Fibroblast of skin of right quadriceps (primary cell): ENCODE measurements at places on chromosomes 1 and 21.
A peak's percentile ranks its signal among the peaks of the same experiment; 100 is the strongest.

DNA sequence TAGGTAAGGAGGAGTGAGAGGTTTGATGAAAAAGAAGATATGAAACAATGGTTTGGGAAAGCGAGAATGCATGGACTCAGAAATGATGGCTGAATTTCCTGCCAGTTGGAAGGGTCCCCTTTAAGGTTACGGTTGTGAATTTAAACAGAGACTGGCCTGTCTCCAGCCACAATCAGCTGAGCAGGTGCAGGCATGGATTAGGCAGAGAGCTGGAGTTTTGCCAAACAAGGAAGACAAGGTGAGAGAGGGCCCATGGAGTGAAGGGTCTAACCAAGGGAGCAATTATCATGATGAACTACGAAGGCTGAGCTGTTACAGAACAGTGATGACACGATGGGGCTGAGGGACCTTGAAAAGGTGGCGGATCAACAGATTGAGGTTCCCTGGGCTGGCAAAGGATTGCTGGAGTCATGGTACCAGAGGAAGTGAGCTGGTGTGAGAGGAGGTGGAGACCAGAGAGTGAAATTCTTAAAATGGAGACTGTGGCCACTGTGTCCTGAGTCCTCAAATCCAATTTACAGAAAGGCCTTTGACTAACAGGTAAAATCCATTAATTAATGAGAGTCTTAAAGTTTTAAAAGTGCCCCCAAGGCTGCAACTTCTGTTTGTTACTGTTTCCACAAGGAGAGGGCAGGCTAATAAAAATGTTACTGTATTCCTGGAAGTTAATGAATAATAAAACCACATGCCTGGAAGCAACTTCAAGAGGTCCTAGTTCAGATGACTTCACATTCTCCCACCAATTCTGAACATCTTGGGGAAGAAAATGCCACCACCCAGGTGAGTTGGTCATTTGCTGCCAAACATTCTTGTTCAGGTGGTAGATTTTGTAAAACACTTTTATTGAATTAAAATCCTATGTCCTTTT is 41.5 kb downstream of the LHX9 start:
- no peak for DNase-seq

DNA sequence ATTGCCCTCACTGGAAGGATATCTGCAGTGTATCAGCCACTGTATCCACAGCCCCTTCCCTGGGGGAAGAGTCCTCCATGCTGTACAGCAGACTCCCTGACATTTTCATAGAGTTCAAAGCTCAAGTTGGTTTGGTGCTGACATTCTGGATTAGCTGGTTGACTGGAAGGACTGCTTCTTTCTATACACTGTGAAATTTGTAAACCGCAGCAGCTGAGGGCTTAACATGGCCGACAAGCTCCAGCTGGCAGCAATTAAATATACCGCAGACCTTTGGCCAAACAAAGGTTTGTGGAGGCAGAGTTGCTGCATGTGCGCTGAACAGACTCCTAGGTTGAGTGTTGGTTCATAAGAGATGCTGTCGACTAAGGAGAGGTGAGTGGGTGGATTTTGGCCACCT is 126.4 kb downstream of the DHRS3 start:
- peak; percentile 85 for DNase-seq

DNA sequence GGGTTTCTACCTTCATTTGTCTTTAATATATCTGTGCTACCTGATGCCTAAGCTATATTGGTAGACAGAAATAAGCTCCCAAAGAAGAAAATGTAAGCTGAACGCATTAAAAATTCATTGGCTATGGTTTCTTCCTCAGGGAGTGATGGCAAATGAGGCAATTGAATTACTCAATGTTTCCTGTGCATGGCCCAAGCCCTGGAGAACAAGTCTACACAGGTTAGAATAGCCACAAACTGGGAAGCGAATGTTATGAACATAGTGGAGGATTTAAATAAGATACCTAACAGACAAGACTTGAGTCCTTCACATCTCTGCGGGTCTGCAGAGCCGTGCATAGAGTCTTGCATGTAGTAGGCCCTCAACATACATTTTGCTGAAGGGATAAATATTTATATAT is 350.3 kb downstream of the RWDD3 start:
- no peak for DNase-seq

GRCh38 chr1:169692756-169693460 is 18.5 kb downstream of the SELL start:
- DNase-seq: no peak

- peak; percentile 30 for DNase-seq
These were observed 93.4 kb upstream of the KCNK1 start for GRCh38 chr1:233520261-233521191.

- DNase-seq: no peak
These were observed 136.6 kb downstream of the SYF2 start for GRCh38 chr1:25095635-25096200.

- DNase-seq: peak; percentile 91
These were observed 178.8 kb downstream of the NR5A2 start for GRCh38 chr1:200206340-200206739.

DNA sequence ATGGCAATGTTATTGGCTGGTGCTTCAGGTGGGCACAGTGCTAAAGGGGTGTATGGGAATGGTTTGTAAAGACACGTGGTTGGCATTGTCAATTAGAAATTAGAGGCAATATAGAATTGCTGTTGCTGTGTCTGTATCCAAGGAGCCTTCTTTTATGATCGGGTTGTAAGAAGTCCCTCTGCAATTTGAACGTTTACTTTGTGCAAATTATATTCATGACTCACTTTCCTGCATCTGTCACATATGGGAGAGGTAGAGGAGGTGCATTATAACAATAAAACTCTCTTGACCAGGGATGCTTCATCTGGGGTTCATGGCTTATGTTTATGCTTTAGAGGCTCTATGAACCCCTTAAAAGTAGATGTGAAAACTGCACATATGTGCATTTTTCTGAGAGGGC is 130.4 kb upstream of the DNAH14 start:
- peak; percentile 3 for DNase-seq

DNA sequence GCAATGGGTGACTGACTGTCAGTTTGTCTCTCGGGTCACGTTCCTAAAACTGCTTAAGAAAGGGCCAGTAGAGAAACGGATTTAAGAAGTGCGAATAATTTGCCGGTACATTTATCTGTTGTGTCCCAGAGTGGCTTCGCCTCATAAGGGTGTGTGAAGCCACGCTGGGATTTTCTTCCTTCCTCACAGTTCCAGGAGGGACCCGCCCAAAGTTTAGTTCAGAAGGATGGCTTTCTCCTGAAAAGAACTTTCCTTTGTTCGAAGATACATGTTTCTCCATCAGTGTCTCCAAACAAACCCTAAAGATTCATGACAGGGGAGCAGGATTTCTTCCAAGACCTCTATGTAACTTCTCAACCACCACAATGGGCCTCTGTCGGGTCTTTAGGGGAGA is 49.8 kb downstream of the ADAMTS1 start:
- DNase-seq: no peak

- DNase-seq: peak; percentile 13
These were observed 116.8 kb downstream of the KCNH1 start for GRCh38 chr1:211017075-211017718.

- DNase-seq: no peak
These were observed 36.2 kb upstream of the KCNA10 start for GRCh38 chr1:110554871-110555801.

DNA sequence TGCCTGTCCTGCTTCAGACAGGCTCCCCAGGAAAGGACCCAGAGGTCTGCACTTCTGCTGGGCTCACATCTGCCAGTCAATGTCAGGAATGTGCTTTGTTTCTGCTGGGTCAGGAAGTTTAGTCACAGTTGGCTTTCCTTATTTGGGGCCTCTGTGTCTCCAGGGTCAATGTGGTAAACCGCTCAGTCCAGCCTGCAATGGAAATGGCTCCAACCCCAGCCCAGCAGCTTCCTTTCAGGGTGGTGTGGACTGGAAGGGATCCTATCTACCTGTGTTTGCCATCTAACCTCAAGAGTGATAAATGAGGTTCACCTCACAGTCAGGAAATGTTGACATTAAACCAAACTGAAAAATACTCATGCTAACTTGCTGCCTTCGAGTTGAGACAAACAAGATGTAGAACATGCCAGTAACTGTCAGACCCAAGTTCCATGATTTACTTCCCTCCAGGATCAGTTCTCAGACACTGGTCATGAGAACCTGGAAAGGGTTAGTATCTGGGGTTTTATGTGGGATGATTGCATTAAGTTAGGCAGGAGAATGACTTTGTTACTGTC is 20.3 kb downstream of the ENO1 start:
- DNase-seq: peak; percentile 82

GRCh38 chr1:109225711-109226445 is 12.2 kb downstream of the SARS1 start:
- no peak for DNase-seq

- no peak for DNase-seq
These were observed 37.4 kb downstream of the PHC2 start for GRCh38 chr1:33393524-33393923.
